ENCODE measurements at places on chromosomes 5 and 9.

GRCh38 chr5:176320577-176320976 lies 41.0 kb downstream of the KIAA1191 start:
- DNase-seq, result no peak

DNA sequence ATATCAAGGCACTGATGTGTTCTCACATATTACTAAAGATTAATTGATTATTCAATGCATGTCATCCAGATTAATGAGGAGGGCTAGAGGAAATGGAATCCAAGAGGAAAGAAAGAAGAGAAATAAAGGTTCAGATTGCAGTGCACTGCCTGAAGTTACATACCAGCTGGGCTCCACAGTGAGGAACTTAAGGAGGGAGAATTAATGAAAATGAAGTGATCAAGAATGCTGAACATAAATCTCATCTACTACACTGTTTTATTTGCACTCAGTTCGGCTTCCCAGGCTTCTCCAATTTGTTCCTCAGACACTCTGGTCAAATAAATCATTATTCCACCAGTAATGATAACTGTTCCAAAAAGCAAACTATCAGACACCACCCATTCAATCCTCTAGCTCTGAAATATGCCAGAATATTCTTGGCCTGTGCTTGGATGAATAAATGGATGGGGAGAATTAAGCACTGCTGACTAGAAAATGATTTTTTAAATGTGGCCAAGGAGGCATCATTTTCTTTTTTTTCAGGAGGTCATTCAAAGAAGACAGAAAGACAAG lies 88.6 kb upstream of the FBN2 start:
- no peak for DNase-seq

GRCh38 chr5:180259260-180259611 lies 32.6 kb downstream of the MAPK9 start:
- no peak for DNase-seq

DNA sequence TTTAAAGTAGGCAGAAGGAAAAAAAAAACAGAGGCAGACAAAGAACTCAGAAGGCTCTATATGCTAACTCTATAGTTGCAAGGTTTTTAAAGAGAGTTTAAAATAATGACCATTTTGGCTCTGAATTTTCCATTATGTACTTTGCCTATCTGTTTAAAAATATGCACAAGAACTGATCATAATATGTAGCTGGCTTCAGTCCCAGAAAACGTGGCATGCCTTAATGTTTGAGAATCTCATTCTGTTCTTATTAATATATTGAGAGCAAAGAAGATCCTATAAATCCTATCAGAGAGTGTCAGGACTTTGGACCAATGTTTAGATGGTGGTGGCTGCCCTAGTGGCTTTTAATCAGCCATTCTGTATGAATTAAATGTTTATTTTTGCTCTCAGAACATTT lies 121.5 kb downstream of the JMY start:
- DNase-seq, result no peak

- no peak for DNase-seq
Measured at GRCh38 chr5:67316695-67317094, 120.1 kb upstream of the CD180 start.

DNA sequence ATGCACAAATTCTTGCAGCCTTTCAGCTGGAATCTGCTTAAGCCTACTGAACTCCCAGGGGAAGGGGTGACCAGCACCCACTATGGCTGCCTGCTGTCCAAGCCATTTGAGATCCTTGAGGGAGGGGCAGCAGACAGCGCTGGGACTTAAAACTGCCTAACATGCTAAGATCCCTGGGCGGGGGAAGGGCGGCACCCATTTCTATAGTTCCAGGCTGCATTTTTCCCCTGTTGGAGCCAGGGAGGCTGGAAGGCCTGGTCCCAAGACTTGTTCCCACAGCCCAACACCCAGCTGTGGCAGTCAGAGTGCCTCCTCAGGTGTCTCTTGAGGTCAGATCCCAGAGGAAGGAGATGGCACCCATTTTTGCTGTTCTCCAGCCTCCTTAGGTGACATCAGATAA lies 1061.3 kb upstream of the COX7C start:
- no peak for DNase-seq

DNA sequence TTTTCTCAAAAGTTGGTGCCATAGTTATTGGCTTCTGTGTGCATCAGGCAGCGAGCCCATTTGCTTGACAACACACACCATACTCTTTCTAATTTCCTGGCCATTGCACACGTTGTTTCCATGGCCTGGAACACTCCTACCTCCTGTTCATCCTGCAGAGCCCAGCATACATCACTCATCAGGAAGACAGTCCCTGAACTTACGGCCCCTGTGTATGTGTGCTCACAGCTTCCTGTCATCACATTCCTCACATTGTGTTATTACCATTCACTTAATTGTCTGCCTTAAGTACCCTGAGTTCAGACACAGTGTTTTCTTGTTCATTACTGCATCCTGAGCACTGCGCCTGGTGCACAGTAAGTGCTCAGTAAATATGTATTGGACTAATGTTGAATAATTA lies 355.9 kb downstream of the PRELID2 start:
- no peak for DNase-seq

- DNase-seq, result no peak
Measured at GRCh38 chr5:131079232-131079631, 85.8 kb downstream of the HINT1 start.

DNA sequence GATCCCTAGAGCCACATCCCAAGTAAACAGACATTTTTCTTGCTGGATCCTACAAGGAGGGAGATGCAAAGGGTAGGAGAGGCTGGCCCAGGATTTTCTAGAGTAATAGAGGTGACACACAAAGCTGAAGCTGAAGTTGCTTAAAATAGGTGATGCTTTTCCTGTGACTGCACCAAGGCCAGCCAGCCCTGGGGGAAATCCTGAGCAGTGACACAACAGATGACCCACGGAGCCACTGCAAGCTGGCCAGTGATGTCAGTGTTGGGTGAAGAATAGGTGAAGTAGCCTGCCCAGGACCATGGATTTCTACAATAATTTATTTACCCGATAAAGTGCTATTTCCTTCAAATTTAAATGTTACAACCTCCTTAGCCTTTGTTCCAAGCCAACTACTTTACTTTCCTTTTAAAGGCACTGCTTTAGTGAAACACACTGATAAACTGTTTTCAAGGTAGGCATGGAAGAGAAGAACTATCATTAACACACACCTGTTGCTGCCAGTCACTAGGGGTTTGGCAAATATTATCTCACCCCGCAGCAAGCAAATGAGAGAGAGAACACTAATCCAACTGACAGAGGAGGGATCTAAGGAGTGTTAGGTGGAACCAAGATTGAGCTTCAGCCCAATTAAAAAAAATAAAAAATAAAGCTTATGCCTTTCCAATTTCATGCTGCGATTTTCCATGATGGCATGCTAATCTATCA lies 123.5 kb downstream of the CTNND2 start:
- DNase-seq, result no peak

DNA sequence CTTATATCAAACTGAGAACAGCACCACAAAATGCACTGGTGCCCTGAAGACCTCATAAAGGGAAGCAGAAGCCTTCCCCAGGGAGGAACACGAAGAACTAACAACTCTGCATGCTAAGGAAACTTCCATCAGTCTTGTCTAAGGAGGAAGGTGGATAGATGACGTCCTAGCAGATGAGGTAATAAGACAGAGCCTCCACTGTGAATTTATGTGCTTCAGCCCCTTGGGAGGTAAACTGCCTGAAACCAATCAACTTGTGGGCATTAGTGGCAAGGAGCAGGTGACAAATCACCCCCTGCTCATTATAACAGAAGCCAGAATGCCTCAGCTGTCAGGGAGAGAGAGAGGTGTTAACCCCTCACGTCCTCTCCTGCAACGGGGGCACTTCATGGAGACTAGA lies 48.9 kb upstream of the SPIN1 start:
- DNase-seq, result no peak

GRCh38 chr9:28215536-28216299 lies 642.4 kb upstream of the C9orf72 start:
- DNase-seq, result no peak

GRCh38 chr5:109196823-109197160 lies 213.0 kb downstream of the PJA2 start:
- DNase-seq, result no peak

DNA sequence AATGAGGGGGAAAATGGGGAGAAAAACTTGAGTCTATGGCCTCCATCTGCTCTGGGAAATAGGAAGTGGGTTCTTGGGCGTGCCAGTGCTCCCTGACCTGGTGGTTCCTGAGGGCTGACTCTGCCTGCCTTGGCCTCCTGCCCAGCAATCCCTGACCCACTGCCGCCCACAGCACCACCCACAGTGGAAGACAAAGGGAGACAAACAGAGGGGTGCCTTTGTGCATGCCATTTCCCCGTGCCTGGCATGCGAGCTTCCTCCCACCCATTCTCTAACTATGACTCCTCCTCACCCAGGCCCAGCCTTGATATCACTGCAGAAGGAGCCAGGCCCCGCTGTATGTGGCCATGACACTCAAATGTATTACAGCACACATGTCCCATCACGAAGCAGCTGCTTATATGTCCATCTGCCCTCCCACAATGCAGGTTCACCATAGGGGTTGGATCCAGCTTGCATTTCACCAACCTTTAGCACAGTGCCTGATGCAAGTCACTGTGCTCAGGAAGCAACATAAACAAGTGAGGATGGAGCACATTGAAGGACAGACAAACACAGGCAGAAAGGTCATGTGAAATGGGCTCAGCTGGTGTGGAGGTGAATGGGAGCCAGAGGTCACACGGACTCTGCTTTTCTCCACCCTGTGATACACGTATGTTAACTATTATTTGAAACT lies 84.4 kb downstream of the ADRB2 start:
- DNase-seq, result no peak

GRCh38 chr5:6570530-6570929 lies 62.3 kb downstream of the NSUN2 start:
- DNase-seq, result no peak

DNA sequence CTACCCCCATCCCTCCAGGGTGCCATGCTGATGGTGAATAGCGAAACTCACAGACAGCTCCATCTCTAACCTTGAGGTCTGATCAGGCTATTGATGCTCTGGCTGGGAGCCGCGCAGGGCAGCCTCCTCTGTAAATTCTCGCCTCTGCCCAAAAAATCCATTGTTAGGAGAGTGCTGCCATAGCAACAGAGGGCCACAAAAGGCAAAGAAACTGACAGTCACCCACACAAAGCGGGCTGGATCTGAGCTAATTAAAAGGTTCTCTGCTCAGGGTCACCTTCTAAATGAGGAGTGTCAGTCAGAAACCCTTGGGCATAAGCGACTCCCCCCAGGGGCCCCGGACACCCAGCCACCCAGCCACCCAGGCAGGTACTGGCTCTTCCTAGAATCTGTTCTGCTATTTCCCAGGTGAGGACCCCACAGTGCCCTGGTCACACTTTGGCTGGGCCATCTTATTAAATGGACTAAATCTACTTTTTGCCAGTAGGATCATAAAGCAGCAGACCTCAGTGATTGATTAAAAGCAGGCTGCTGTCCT lies 126.7 kb downstream of the MED10 start:
- no peak for DNase-seq

DNA sequence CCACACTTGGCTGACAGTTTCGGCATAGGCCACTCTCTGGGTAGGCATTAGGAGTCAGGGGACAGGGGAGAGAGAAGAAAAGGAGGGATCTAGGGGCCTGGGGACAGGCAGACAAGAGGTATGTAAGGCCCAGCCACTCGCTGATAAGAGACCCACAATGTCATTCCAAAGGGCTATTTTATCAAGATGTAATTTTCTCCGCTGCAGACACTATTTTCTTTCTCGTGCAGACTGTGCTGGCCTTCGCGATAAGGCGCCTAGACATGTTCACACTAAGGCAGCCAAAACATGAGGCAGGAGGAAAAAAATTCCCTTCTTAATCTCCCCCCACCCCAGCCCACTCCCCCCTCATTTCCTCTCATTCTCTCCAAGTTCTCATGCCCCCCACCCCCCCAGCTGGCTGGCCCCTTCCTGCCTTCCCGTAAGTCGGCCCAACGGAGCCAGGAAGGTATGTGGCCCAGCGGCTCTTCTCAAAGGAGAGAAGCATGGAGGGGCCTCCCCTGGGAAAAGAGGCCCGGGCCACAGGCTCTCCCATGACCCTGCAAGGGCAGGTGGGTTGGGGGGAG lies 44.9 kb upstream of the SYNPO start:
- DNase-seq, result no peak

DNA sequence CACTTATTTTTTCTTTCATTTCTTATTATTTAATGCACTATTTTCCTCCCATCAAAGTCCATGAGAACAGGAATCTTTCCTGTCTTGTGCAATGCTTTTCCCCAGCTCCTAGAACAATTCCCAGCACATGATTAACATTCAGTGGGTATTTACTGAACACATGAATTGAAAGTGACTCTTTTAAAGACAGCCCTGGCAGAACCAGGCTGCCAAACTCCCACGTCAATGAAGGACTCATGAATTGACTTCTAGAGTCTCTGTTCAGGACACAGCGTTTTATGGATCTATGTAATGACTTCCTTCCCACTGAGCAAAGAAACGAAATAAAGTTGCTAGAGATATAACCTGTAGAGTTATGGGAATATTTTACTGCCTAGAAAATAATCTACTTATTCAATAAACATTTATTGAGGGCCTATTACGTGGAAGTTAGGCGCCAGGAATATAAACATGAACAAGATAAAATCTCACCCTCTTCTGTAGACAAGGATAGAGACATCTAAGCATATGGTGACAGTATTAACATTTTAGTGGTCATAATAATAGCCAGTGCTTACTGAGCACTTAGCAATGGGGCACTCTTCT lies 485.9 kb upstream of the KLF4 start:
- no peak for DNase-seq

GRCh38 chr9:133602277-133602676 lies 6.9 kb downstream of the FAM163B start:
- no peak for DNase-seq

DNA sequence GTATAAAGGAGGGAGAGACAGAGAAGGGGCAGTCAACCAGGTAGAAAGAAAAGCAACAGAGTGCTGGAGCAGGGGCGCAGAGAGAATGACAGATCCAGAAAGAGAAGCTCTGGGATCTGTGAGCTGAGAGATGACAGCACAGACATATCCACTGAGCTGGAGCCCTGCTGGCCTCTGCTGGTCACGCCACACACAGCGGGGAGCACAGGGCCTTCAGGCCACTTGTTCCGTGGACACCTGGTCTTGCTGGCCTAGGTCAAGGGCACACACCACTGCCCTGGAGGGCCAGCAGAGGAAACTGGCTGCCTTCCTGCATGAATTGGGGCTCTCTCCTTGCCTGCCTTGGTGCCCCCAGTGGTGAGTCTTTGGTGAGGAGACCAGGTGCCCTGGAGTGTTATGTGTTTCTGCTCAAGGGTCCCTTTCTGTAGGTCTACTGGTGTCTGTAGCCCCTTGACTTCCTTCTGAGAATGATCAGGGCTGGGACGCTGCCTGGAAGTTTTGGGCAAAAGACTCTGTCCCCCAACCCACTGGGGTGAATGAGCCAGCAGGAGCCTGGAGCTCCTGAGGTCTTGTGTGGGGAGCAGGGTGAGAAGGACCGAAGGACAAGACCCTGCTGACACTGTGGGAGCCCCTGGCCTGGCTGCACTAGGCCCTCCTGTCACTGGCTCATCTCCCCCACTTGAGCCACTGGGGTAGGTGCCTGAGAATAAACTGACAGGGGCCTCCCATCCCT lies 59.2 kb upstream of the ADAMTS2 start:
- DNase-seq, result no peak

DNA sequence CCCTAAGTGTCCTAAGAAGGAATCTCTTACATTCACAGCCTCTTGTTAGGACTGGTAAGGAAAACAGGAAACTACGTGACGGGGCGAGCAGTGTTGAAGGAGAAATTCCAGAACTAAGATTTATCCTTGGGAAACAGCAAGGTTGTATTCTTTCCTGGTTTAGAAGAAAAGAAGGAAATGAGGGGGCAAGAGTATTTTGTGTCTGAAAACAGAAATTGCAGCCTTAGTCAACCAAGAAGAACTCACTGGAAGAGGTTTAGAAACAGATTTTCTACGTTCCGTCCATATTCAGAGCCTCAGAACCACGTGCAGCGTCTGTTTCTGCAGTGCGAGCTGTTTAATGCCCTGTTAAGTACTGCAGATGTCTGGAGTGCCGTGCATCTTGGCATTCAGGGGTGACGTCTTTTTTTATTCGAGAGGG lies 75.2 kb downstream of the GOLPH3 start:
- DNase-seq, result no peak

All from stimulated activated CD4-positive, alpha-beta T cell treated with anti-CD3 and anti-CD28 coated beads, Interleukin-2, amount 100 ng/mL, for 24 hours (primary cell).